Mesothelial cell of epicardium (in vitro differentiated cells): ENCODE measurements at places on chromosomes 4 and X. TPM values are rescaled to one million over a fixed set of nuclear protein-coding genes. Genes with fewer than 3 reads are reported as not detected.

The FDCSP gene
- 0.72 to 1.5 TPM (median 0.75 TPM) in 3 replicates for total RNA-seq

The KDM6A gene
- total RNA-seq = 64.2 to 69.7 TPM (median 67.5 TPM) in 3 replicates

The FAM241A gene
- total RNA-seq = 0.20 to 0.35 TPM (median 0.27 TPM) in 3 replicates

The CSN1S1 gene
- not detected in 3 replicates for total RNA-seq

The MAGED4 gene
- 75.6 to 94.1 TPM (median 80.2 TPM) in 3 replicates for total RNA-seq

The C4orf50 gene
- total RNA-seq = 0.02 to 0.04 TPM in 2 of 3 replicates, not detected in the other

The MAGEA2B gene
- not detected in 3 replicates for total RNA-seq

The GABRE gene
- 190 to 220 TPM (median 202 TPM) in 3 replicates for total RNA-seq

The LEF1 gene
- 72.4 to 76.8 TPM (median 76.6 TPM) in 3 replicates for total RNA-seq

The UGDH gene
- 76.2 to 77.1 TPM (median 76.6 TPM) in 3 replicates for total RNA-seq
